ENCODE measurements at places on chromosomes 7 and 10.

DNA sequence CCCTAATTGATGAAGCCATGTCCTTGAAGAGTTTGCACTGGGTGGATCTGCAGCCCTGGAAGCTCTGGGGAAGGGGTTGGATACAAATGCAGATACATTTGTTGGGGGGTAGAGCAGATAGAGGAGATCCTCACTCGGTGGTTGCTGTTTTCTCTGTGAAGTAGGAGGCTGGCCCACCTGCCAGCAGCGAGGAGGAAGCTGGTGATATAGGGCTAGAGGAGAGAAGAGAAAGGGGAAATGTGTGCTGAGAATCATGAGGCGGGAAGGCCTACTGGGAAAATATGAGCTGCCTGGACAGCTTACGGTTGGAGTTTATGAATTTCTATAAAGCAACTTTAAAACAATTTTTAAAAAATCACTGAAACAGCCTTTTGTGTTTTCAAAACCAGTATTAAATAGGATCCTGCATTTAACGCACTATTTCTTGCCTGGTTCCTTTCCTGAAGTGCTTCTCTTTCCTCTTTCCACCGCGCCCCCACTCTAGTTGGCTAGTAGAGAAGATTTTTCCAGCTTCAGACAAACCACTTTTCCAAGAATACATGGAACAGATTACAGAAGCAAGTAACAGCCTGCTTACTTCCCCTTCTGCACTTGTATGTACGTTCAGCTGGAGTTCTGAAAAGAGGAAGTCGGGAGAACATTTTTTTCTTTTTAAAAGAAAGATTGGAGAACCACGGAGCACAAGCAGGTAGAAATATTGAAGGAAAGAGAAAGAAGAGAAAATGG, 100.6 kb upstream of the GLCCI1 start:
- peak; percentile 37 for DNase-seq

DNA sequence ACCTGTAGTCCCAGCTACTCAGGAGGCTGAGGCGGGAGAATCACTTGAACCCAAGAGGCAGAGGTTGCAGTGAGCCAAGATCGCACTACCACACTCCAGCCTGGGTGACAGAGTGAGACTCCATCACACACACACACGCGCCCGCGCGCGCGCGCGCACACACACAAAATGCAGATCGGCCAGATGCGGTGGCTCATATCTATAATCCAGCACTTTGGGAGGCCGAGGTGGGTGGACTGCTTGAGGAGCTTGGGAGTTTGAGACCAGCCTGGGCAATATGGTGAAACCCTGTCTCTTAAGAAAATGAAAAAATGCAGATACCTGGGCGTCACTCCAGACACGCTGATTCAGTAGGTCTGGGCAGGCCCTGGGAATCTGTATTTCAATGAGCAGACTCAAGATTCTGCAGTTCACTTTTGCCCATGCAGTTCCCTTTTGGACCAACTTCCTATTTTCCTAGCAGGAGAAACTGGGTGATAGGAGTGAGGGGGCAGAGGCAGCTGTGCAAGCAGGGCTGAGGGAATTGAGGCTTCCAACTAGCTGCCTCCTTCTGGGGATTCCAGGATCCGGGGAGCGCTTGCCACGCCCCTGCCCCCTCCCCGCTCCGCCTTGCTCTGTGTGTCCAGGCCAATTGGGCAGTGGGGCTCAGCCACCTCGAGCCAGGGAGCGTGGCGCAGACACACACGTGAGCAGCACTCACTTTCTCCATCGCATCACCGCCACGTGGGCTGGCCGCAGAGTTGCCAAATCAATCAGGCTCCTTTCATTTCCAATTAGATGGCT, 173.6 kb downstream of the SH3PXD2A start:
- no peak for DNase-seq

DNA sequence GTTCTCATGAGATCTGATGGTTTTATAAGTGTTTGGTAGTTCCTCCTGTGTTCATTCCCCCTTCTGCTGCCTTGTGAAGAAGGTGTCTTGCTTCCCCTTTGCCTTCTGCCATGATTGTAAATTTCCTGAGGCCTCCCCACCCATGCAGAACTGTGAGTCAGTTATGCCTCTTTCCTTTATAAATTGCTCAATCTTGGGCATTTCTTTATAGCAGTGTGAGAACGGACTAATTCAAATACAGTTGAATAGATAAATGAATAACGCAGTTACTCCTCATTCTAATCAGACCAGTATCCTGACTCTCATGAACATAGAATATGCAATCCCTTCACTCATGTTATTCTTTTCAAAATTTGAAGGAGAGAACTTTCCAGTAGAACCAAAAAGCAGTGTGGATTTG, 375.0 kb upstream of the FZD8 start:
- DNase-seq = no peak

GRCh38 chr7:25455683-25456251, 227.5 kb upstream of the NPVF start:
- no peak for DNase-seq

- no peak for DNase-seq
Measured at GRCh38 chr7:100604976-100605911, 3.1 kb downstream of the PCOLCE start.

DNA sequence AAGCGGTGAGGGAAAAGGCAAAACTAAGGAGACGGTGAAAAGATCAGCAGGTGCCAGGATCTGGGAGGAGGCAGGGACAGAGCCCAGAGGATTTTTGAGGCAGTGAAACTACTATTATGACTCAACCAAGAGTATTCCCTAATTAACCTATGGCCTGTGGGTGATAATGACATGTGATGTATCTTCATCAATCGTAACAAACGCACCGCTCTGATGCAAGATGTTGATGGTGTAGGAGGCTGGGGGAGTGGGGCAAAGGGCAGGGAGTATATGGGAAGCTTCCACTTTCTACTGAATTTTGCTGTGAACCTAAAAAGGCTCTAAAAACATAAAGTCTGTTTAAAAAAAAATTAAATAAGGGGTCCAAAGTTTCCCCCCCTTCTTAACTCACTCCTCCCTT, 25.5 kb upstream of the EZH2 start:
- DNase-seq = no peak

GRCh38 chr10:43061760-43062159, 15.1 kb upstream of the RET start:
- no peak for DNase-seq

DNA sequence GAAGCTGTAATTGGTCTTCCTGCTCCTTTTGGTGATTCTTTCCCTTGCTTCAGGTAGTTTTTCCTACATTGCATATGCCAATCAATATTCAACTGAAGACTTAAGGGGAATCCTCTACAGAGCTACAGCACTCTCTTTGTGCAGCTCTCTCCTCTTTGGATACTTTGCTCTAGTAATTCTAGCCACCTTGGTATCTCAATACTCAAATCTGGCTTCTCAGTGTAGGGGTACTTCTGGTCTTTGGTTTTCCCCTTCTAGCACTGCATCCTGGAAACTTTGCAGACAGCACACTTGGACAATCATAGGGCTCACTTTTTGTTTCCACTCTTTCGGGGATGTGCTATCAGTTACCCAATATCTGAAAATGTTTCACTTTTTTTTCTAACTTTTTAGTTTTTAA, 9.9 kb downstream of the PHTF2 start:
- no peak for DNase-seq

DNA sequence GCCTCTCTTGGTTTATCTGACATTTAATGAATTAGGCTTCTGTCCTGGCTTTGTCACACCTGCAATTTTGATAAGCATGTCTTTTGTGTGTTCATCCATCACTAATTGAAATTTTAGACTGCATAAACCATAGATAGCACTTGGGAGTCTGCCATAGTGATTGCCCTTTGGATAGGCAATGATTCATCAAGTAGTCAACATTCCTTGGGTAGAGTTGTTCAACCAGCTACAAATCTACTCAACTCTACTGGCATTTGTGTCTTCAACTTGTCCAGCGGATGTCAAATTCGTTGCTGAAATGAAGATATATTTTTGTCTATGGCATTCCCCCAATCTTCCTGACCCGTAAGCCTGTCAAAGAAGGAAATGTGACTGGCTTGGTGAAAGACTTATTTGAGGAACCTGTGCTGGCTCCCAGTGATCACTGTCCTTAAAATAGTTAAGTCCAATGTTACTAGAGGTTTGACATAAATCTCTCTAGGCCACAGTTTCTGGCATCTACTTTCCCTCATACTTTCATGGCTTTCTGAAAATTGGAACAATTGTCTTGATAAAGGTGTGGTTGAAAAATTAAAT, 33.7 kb upstream of the CREB5 start:
- no peak for DNase-seq

DNA sequence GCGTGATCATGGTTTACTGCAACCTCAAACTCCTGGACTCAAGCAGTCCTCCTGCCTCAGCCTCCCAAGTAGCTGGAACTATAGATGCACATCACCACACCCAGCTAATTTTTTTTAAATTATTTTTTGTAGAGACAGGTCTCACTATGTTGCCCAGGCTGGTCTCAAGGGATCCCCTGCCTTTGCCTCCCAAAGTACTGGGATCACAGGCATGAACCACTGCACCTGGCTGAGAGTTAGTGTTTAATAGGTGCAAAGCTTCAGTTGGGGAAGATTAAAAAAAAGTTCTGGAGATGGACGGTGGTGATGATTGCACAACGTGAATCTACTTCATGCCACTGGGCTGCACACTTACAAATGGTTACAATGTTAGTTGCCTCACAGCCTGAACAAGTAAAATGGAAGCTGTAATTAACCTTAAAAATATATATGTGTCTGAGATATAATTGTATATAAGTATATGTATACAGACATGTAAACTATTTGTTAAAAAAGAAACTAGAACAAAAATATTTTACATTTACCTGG, 106.4 kb upstream of the ZNF438 start:
- DNase-seq = no peak

DNA sequence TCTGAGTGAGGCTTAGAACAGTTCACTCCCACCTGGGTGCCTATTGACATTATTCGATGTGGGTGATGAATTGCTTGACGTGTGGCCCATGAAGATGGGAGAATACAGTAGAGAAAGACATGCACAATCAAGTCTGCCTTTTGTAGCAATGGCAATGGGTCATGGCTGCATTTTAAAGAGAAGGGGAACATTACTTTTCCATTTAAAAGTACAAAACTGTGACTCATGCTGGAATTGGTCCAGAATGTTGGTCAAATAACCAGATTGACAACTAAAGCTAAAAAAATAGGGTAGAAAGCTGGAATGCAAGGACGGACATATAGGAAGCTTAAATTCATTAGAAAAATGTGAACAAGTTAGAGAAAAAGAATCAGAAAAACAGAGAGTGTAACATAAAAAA, 104.1 kb upstream of the SLC25A13 start:
- no peak for DNase-seq

- DNase-seq = no peak
Measured at GRCh38 chr7:94540428-94540827, 30.8 kb downstream of the CASD1 start.

GRCh38 chr7:99254390-99254789, 18.2 kb upstream of the MYH16 start:
- DNase-seq = no peak

DNA sequence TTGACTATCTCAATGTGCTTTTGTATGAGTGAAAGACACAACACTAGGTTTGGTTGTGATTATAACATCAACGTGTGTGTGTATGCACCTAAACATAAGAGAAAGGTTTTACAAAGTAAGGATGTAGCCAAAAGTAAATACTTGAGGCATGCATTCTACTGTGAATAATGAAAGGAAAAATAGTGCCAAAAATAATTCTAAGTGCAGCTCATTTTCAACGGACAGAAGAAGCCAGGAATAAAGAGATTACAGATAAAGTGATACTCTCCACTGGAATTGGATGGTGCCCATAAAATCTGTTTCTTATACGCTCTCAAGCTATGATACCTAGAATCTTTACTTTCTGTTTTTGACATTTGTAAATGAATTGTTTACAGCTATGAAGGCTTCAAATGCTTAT, 135.0 kb upstream of the TMEM72 start:
- no peak for DNase-seq

- DNase-seq = no peak
Measured at GRCh38 chr7:112743811-112744210, 46.4 kb downstream of the TMEM168 start.

DNA sequence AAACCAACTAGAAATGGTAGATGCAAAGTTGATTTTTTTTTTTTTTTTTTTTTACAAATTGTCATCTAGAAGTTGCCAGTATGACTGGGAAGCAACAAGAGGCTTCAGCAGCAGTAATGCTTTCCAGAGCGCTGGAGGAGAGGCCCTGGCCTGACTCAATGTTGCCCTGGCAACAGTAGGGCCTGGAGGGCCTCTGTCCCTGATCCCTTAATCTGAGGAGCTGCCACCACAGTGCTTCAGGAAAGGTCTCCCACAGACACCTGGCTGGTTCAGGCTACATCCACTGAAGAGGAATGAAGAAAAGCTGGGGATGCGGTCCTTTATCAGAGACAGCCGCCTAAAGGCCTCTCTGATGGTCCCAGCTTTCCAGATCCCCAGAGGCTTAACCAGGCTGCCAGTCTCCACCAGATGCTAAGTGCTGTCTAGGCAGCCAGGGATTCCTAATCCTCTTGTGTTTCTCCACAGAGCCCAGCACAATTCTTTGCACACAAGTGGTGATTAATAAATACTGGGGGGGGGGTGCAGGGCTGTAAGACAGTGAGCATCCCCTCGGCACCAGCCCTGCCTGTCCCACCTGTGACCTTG, 33.7 kb downstream of the ZNF777 start:
- no peak for DNase-seq

DNA sequence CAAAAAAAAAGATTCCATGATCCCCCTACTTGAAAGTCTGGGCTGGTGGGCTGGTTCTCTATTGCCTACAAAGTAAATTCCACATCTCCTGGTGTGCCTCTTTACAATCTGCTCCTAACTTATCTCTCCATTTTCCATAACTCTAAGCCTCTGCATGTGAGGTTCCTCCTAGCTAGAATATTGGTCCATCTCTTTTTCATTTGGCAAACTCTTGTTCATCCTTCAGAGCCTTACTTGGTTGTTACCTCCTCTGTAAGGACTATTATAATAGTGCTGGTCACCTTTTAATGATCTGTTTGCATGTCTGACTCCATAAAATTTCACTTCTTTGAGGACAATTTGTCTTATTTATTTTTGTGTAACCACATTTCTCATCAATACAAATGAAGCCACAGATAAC, 1.6 kb upstream of the NRCAM start:
- no peak for DNase-seq

- no peak for DNase-seq
Measured at GRCh38 chr7:128732521-128733277, 6.5 kb upstream of the CALU start.

DNA sequence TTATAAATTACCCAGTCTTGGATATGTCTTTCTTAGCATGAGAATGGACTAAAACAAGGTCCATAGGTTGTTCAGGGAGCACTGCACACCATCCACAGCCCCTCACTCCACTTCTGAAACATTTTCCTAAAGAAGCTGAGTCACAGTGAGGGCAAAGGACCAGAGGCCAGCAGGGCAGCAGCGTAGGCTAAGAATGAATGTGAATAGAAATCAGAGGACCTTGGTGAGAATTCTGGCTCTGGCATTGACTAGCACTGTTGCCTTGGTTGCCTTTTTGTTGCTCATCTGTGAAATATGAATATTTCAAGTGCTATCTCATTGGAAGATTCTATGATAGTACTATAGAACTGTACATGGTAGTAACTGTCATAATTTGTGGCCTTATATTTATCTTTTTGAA, 41.7 kb upstream of the TOMM7 start:
- no peak for DNase-seq
